ENCODE measurements at places on chromosomes 16 and 17.

DNA sequence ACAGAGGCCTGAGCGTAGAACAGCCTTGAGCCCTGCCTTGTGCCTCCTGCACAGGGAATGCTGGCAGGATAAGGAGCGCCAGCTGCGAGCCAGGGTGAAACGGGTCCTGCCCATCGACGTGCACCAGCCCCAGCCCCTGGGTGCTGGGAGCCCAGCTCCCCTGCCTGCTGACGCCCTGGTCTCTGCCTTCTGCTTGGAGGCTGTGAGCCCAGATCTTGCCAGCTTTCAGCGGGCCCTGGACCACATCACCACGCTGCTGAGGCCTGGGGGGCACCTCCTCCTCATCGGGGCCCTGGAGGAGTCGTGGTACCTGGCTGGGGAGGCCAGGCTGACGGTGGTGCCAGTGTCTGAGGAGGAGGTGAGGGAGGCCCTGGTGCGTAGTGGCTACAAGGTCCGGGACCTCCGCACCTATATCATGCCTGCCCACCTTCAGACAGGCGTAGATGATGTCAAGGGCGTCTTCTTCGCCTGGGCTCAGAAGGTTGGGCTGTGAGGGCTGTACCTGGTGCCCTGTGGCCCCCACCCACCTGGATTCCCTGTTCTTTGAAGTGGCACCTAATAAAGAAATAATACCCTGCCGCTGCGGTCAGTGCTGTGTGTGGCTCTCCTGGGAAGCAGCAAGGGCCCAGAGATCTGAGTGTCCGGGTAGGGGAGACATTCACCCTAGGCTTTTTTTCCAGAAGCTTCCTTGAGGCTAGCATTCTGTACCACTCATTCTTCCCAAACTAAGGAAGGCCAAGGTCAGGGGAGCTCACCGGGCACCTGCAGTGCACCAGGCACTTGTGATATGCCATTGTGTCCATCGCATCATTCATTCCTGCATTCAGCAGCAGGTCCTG lies 1.9 kb downstream of the PNMT start:
- DNase-seq, result no peak

DNA sequence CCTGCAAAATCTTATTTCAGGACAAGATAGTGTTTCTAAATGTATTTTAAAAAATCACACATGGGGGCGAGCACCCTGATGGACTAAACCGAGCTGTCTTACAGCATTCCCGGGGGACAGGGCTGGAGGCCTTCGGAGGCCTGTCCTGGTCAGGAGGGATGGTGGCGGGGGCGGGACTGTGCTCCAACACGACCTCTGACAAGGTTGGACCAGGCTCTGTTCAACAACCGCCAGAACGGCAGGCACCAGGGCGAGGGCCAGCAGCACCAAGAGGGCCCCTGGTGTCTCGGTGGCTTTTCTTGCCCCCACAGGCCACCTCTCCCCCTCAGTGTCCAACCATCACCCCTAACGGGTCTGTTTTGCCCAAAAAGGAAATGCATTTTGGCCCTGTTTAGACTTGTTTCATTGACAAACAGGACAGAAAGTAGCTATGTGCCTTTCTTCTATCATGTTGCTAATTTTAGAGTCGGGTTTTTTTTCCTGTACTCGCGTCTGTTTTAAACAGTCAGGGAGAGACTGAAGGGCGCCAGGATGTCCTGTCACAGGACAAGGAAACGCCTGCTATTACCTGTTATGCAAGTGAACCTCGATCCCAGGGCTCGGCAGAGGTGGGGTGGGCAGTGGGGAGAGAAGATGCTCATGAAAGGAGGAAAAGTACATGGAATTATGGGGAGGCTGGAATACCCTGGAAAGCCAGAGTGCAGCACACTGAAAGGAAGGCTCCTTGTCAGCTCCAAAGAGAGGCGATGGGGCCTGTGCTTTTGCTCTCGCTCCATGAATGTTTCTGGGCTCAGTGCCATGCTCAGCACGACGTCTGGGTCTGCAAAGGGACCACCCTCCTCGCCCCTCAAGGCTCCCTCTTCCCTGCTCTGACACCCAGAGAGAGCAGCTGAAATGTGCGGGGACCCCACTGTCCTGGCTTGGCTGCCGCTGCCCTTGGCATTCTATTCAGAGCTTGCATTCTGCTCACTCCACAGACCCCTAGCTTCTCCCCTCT lies 11.9 kb downstream of the TMEM204 start:
- DNase-seq, result peak; percentile 60

DNA sequence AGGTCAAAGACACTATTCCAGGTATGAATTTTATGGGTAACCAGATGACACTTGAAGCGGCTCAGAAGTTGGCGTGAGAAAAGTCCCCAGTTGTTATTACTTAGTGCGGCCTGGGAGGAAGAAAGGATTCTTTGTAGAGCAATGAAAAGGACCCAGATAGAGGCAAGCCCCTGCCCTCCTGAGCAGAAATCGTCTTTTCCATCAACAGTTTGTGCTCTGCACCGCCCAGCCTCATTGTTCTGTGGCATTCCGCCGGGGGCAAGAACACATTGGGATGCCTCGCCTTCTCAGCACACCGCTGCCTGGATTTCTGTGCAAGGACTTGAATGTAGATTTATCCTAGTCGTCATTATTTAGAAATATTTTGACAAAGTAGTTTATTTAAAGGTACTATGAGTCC lies 32.7 kb upstream of the CRHR1 start:
- DNase-seq, result no peak

DNA sequence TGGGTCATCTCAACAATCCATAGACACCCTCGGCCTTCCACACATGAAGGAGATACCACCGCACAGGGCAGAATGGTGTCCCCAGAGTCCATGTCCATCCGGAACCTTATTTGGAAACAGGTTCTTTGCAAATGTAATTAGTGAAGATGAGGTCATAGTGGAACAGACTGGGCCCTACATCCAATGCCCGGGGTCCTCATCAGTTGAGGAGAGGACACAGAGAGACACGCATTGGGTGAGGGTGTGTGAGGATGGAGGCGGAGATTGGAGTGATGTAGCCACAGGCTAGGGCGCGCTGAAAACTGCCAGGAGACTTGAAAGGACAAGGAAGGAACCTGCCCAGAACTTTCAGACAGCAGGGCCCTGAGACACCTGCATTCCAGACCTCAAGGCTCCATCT lies 169.4 kb downstream of the ENGASE start:
- no peak for DNase-seq

GRCh38 chr16:73152386-73153125 lies 104.6 kb upstream of the ZFHX3 start:
- DNase-seq, result no peak

DNA sequence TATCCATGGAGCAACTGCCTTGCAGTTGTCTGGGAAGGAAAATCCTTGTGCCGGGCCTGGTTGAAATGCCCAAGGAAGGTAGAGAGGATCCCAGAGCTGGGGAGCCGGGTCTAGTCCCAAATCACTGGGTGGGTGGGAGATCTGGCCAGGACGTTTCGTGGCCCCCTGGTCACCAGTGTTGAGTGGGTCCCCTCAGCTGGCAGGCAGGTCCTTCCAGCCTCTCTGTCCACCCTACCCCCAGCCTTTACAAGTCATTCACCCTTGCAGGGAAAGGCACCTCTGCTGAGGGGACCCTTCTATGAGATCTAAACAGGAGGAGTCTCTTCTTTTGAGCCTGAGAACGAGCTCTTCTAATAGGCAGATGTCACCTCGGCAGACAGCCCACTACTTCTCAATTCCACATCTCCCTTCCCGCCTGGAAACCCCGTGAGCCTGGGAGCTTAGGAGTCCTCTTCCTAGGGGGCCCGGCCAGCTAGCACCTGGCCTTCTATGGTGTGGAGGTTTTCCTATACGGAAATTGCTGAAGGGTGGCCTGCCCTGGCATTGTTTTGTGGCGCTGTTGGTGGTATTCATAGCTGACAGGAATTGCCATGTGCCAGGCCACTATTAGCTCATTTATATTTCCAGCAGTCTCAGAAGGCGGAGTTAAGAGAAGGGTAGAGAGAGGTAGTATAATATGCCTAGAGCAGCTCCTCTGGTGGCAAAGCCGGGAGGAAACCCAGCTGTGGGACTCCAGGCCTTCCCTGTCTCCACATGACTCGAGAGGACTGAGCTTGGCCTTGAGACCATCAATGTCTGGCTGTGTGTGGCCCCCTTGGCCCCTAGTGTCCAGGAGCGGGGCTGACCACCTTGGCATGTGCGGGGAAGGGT lies 13.3 kb downstream of the MPRIP start:
- DNase-seq, result peak; percentile 28

- DNase-seq, result no peak
Observed at GRCh38 chr16:2784358-2785100, 2.8 kb downstream of the PRSS33 start.

GRCh38 chr17:56997313-56997712 lies 19.4 kb downstream of the SCPEP1 start:
- no peak for DNase-seq

DNA sequence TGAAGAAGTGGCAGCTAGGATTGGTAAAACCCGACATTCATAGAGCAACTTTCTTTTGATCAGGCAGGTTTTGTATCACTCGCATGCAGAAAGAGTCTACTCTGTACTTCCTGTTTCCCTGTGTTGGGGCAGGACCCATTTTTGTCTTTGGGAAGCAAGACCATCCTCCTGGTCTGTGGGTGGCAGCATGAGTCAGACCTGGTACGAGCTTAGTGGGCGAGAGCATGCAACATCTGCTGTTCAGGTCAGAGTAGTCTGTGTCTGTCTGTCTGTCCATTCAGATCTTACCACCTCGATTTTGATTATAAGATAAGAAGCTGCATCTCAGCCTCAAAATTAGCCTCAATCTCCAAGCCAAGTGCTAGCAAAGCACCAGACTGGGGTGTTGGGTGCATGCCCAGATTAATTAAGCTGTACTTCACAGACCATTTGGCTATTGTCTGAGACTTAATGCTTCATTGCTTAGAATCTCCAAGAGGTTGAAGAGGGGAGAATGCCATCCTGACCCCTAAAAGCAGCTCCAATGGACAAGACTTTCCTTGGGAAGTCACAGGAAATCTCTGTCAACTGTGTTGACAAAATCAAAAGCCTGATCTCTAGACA lies 110.9 kb downstream of the XYLT1 start:
- no peak for DNase-seq

GRCh38 chr17:33009636-33010035 lies 18.0 kb downstream of the SPACA3 start:
- no peak for DNase-seq

DNA sequence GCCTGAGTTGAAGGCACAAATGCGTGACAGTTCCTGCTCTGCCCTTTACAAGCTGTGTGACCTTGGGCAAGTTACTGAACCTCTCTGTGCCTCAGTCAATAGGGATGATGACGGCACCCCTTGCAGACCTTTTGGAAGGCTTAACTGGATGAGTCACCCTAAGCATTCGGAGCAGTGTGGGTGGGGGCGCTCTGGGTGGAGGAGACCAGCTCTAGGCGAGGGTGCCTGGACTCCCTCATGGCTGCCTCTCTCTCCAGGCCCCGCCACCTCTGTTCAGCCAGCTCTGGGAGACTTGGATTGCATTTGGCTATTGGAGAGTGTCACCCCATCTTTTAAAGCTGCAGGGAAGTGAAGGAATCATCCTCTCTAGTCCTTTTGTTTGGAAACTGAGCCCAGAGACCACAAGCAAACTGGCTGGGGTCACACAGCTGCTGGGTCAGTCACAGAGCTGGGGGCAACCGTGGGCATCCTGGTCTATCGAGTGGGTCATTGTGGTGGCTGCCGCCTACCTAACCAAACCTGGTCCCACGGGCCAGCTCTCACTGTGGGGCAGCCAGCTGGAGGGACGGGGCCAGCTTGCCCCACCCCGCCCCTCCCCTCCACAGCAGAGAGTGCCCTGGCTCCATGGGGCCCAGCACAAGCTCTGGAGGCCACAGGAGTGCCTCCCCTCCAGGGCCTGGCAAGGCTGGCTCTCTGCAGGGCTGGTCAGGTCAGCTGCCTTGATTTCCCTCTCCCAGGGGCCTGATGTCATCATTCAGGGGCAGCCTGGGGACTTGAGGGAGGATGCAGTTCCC lies 20.2 kb upstream of the GSE1 start:
- DNase-seq, result no peak

DNA sequence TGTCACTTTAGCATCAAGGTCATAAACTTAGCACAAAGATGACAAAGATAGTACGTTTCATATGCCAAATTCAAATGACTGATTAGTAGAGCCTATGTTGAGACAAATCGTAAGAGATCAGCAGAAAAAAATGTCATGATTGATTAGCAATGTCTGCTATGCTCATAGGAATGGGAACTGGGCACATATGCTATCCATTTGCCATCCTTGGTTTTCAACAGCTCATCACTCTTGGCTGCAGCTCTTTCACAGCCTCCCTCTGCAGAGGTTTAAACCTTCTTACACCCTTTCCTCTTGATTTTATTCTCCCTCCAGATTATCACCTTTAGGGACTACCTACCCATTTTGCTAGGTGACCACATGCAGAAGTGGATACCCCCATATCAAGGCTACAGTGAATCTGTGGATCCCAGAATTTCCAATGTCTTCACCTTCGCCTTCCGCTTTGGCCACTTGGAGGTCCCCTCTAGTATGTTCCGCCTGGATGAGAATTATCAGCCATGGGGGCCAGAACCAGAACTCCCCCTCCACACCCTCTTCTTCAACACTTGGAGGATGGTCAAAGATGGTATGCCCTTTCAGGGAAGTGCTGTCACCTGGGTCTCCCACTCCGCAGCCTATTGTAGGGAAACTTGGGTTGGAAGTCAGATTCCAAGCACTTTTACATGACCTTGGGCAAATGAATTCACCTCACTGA lies 16.2 kb downstream of the MPO start:
- DNase-seq, result no peak

Measured in stomach (tissue), 19 donors.